Hematopoietic multipotent progenitor cell treated with erythropoietin and hydrocortisone succinate and interleukin-3 and kit ligand, for 15 days (in vitro differentiated cells): ENCODE measurements at places on chromosomes 7 and 10.

DNA sequence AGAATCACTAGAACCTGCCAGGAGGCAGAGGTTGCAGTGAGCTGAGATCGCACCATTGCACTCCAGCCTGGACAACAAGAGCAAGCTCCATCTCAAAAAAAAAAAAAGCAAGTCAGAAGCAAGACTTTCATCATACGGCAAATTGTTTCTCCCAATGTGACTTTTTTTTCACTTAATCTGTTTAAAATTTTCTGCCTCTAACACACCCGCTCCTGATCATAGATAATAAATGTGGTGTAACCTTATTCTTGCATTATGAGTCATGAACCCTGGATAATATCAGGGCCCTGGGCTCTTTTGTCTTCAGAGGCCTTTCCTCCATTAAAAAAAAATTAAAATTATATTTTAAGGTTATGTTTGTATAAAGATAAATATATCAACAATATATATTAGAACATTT lies 111.4 kb upstream of the JCAD start:
- DNase-seq = no peak

DNA sequence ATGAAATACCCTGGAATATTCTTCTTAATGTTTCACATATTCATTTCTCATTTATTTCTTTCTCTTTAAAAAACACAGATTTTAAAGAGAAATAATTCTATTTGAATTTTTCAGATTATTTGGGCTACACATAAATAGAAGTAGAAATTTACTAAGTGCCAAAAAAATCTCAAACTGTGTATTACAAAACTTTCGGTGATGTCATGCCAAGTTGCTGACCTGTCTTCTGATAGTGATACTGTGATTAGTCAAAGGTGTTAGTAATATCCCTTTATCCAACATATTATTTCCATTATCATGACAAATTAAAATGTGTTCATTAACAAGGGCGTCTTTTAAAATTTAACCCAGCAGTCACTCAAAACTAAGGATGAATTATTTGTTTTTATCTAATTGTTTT lies 60.1 kb downstream of the COL28A1 start:
- DNase-seq = no peak

DNA sequence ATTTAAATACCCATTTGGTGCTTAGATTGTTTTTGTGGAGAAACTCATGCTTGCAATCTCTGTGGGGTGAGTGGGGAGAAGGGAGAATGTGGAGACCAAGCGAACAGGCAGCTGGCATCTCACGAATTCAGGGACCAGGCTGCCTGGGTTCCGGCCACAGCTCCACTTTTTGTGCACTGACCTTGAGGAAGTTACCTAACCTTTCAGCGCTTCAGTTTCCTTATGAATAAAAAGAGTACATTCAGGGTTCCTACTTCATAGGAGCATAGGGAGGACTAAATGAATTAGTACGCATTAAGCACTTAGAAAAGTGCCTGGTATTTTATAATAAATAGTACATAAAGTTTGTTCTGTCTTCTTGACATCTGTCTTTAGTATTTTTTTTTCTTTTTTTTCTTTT lies 72.5 kb downstream of the PRTFDC1 start:
- DNase-seq = no peak

GRCh38 chr10:35307297-35307696 lies 29.0 kb upstream of the CCNY start:
- DNase-seq = no peak

DNA sequence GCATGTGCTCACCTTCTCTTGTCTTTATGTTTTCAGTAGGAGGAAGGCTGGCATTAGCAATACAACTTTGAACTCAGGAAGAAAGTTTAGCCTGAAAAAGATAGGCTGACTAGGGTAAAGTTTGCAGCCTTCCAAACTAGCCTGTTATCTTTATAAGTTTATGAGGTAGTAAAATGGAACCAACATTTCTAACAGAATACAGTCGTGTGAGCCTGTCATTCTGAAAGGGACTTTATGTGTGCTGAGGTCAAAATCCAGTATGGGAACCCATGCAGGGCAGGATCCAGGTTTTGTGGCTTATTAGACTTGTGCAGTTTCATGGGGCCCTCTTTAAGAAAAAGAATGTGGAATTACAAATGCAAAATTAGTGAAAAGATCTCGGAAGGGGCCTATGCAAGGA lies 201.0 kb upstream of the PRPS1L1 start:
- no peak for DNase-seq

DNA sequence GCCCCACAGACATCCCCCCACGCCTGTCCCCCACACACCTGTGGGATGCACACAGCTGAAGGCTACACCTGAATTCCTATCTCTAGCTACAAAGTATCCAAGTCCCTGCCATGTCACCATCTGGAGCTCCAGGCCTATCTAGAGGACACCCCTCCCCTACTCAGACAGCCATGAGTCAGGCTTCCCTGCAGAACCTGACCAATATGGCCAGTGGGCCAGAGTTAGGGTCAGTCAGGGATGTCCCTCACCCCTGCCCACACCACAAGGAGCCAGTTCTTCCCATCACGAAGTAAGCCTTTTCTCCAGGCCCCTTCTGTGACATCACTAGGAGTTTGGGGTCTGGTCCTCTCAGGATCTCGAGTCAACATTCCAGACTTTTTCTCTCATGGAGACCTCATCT lies 10.6 kb upstream of the SLC18A3 start:
- no peak for DNase-seq

DNA sequence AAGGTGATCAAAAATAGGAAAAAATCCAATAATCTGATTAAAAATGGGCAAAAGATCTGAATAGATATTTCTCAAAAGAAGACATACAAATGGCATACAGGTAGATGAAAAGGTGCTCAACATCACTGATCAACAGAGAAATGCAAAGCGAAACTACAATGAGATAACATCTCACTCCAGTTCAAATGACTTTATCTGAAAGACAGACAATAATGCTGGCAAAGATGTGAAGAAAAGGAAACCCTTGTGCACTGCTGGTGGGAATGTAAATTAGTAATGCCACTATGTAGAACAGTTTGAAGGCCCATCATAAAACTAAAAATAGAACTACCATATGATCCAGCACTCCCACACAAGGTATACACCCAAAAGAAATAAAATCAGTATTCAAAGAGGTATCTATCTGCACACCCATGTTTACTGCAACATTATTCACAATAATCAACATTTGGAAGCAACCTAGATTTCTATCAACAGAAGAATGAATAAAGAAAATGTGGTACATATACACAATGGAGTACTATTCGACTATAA lies 85.0 kb downstream of the LRRN3 start:
- DNase-seq = no peak

- DNase-seq = no peak
These were observed 112.3 kb downstream of the RAB11FIP2 start for GRCh38 chr10:117934477-117934876.

- no peak for DNase-seq
These were observed 77.5 kb upstream of the PHYHIPL start for GRCh38 chr10:59098831-59099452.

DNA sequence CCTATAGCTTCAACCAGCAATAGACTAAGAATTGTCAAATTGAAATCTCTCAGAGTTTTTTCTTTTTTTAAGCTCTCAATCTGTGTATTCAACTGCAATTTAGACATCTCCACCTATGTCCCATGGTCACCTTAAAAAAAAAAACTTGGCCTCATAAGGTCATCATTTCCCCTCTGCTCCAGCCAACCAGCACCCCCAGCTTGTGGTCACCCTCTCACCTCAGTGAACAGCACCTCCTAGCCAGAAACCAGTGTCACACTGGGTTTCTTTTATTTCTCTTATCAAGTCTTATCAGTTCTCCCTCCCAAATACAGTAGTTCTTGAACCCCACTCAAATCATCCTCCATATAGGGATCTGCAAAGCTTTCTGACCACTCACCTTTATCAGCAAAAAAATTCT lies 4.0 kb downstream of the ITGB1 start:
- no peak for DNase-seq

DNA sequence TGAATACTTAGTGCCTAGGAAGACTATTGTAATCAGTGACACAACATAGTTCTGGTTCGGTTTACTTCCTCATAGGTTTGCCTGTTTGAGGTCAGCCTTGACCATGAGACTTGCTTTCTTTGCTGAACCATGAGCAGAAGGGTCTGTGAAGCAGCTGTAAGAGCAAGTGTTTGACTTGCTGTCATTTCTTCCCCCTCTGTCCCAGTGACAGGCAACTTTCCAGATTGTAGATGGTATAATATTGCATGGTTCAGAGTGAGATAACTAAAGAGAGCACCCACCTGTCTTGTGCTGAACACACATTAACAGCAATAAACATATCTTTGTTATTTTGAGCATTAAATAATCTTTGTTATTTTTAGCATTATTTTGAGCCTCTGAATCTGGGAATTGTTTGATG lies 9.3 kb upstream of the RTKN2 start:
- no peak for DNase-seq

DNA sequence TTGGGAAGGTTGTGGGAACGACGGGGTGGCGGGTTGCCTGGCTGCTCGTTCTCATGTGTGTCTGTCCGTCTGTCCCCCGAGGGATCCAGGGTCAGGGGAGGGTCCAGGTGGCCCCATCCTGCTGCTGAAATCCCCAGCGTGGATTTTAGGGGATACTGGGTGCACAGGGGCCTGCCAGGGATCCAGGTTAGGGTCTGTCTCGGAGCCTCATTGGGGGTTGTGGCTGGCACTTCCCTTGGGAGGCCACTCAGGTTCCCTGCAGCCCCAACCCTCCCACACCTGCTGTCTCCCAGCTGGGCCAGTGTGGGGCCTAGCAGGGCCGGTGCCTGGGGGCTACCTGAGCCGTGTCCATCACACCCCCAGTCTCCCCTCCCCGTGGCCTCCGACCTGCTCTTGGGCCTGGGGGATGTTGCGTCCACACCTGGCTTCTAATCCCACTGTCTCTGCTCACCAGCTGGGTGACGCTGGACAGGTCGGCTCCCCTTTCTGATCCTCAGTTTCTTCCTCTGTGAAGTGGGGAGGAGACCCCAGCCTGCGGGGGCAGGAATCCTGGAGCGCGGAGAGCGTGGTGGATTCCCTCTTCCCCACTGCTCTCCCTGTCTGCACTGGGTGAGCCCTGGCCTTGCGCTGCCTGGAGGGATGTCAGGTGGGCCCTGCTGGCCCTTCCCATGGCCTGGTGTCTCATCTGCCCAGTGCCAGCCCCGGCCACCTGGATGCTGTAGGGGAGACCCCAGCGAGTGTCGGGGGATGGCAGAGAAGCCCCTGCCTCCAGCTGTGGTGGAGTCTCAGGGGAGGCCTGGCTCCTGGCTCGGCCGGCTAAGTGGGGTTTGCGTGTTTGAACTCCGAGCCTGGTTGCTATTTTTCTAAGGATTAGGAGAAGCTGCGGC lies 81.6 kb downstream of the UNCX start:
- DNase-seq = no peak

DNA sequence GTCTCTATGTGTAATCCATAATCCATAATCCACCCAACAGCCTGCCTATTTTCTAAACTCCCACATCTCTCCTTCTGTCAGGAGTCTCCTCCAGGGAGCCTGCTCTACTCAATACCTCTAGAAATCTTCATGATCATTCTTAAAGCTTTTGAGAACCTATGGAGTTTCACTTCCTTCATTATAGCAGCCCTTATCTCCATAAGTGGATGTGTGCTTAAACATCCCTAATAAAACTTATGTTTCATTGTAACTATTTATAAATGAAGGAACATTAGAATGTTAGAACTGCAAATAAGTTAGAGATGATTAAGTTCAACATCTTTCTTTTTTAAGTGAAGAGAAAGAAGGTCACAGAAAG lies 8.5 kb downstream of the CPED1 start:
- DNase-seq = no peak

DNA sequence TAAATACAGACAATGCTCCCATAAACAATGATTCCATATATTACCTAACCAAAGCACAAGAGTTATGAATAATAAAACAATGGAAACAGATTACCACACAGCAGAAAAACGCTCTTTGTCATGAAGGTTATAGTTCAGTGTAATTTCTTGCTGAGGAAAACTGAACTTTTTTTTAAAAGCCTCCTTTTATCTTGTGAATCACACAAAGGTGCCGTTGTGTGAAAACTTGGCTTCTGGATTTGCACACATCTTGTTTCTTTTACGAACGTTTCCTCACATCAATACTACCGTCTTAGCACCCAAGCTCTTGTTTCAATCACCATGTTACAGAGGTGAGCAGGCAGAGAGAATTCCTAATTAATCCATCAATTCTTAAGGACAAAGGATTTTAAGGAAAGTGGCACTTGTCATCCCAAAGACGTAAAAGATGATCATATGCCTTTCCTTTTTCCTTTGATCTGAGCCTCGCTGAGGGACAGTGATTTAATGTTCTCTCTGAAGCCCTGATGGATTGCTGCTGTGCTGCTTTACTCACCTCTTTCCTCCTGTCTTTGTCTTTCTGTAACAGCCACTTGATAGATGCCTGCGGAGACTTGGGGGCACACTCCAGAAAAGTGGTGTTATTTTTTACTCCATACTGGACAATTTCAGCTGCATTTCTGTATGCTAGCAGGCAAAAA lies 110.1 kb downstream of the CD36 start:
- no peak for DNase-seq

DNA sequence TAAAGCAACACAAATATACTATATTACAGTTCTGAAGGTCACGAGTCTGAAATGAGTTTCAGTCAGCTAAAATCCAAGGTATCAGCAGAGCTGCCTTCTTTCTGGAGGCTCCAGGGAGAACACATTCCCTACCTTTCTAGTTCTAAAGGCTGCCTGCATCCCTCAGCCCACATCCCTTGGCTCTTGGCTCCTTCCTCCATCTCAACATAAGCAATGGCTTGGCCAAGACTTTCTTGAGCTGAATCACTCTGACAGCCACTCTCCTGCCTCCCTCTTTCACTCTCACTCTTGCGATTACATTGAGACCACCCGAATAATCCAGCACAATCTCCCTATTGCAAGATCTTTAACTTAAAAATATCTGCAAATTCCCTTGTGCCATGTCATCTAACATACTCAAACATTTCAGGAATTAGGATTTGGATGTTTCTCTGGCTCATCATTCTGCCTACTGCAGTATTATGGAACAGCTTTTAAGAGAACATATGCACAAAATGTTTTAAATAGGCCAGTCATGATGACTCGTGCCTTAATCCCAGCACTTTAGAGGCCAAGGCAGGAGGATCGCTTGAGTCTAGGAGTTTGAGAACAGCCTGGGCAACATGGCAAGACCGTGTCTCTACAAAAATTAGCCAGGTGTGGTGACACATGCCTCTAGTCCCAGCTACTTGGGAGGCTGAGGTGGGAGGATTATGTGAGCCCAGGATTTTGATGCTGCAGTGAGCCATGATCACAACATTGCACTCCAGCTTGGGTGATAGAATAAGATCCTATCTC lies 144.2 kb upstream of the VSTM2A start:
- no peak for DNase-seq

DNA sequence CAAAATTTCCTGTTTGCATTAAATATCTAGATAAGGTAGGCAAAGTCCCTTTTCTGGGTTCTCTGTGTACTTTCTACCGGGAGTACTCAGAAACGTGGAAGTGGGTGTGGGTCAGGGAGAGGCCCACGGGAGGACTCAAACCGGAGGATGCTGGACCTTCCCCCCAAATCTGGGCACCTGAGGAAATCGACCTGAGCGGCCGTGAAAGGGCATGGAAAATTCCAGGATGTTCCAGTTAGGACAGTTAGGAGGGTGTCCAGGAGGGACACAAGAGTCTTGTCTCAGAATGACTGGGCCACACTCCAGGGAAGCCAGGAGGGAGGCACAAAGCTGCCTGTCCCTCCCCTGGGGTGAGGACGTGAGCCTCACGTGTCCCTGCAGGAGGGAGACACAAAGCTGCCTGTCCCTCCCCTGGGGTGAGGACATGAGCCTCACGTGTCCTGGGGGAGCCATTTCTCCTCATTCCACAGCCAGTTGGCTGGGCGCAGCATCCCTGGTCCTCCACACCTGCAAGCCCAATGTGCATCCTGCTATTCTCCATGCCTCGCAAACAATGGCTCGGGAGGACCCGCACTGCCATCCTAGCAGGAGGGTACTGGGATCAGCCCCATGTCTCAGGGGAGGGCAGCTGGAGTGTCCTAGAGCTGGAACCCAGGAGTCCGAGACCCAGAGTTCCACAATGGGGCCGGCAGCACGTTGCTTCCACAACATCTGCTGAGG lies 190.5 kb upstream of the PPP2R2D start:
- DNase-seq = no peak
